ENCODE measurements at places on chromosomes 4 and X. TPM values are rescaled to one million over a fixed set of nuclear protein-coding genes. Genes with fewer than 3 reads are reported as not detected.

- no peak for DNase-seq
- no peaks in the 10 kb centered on the region for H3K36me3 ChIP-seq
- no peaks in the 10 kb centered on the region for H3K27me3 ChIP-seq
- no peak overlapping the region for H3K4me3 ChIP-seq
- H3K27ac ChIP-seq = no peak overlapping the region
Measured at GRCh38 chr4:185796176-185796575, 15.8 kb downstream of the SORBS2 start.

- H3K27ac ChIP-seq = no peak overlapping the region
- H3K36me3 ChIP-seq = no peaks in the 10 kb centered on the region
- no peaks in the 10 kb centered on the region for H3K27me3 ChIP-seq
- H3K4me3 ChIP-seq = no peak overlapping the region
Measured at GRCh38 chrX:118553042-118553710, 57.6 kb downstream of the DOCK11 start.

GRCh38 chrX:13212191-13212651 lies 107.6 kb downstream of the ATXN3L start:
- no peaks in the 10 kb centered on the region for H3K36me3 ChIP-seq
- no peaks in the 10 kb centered on the region for H3K4me1 ChIP-seq
- no peak for DNase-seq

DNA sequence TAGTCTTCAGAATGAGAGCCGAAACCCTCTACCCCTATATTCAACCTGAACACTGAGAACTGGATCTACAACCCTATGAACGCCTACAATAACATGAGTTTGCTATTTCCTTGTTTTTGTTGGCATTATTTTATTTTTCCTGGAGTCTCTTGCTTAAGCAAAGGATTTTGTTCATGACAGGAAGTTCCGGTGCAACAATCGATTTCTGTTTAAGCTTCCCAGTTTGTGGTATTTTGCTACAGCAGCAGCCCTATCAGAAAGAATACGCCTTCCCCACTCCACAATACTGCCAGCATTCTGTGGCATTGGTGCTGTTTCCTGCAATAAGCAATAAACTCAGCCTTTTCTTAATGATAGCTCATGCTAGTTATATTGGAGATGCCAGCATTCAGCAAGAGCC lies 60.9 kb downstream of the NPY5R start:
- no peaks in the 10 kb centered on the region for H3K27me3 ChIP-seq
- peaks cover 25% of the 10 kb centered on the region for H3K4me1 ChIP-seq
- H3K36me3 ChIP-seq = no peaks in the 10 kb centered on the region
- DNase-seq = no peak
- no peak overlapping the region for H3K4me3 ChIP-seq
- H3K27ac ChIP-seq = 0 out of 2 replicates have a peak overlapping the region, but pooled peaks have one; percentile 6

Gene UGT2B17
- total RNA-seq = not detected

Gene NKX3-2
- total RNA-seq = not detected

Gene TMEM271
- 0.62 TPM for total RNA-seq

DNA sequence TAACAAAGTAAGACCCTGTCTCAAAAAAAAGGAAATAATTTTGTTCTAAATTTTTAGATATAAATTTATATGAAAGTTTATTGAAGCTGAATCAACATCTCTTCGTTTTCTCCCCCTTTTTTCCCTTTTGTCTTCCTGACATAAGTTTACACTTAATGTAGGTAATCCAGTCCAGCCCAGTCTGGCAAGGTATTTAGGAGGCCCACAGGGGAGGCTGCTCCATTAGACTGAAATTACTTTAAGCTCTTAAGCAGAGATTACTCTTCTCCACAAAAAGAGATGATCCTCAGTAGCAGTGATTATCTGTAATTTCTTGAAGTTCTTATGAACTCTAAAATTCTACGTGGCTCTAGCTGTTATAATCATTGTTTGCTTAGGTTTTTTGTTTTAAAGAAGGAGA lies 46.0 kb downstream of the ANXA5 start:
- no peak for DNase-seq
- no peaks in the 10 kb centered on the region for H3K36me3 ChIP-seq
- no peak overlapping the region for H3K27ac ChIP-seq
- no peaks in the 10 kb centered on the region for H3K4me1 ChIP-seq

DNA sequence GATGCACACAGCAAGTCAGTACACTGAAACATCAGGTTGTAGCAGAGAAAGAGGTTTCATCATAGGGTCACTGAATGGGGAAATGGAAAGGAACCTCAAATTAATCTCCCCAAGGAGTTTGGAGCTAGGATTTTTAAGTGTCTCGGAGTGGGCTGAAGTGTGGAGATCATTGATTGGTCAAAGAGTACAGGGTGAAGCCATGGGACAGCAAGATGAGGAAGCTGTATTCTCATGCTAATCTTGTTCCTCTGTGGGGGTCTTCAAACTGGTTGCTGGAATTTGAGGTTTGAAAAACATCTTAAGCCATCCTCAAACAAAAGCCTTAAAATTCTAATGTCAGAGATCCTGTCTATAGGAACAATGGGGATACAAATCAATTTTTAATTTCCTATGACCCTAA lies 78.8 kb upstream of the TEX13A start:
- DNase-seq = peak; percentile 49
- peaks cover 17% of the 10 kb centered on the region for H3K4me1 ChIP-seq
- no peak overlapping the region for H3K4me3 ChIP-seq
- H3K27ac ChIP-seq = peak overlapping the region; percentile 68

DNA sequence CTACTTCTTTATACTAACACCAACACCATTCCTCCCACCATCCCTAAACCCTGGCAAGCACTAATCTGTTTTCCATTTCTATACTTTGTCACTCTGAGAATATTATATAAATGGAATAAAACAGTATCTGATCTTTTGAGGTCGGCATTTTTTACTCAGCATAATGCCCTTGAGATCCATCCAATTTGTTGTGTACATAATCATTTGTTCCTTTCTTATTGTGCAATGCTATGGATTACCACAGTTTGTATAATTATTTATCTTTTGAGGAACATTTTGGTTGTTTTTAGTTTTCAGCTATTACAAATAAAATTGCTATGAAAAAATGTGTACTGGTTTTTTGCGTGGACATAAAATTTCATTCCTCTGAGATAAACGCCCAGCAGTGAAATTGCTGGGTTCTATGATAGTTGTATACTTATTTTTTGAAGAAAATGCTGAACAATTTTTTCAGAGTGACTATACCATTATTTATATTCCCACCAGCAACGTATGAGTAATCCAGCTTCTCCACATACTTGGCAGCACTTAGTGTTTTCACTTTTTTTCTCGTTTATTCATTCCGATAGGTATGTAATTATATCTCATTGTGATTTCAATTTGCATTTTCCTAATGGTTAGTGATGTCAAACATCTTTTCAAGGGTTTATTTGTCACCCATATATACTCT lies 154.3 kb upstream of the DCAF8L1 start:
- H3K36me3 ChIP-seq = no peaks in the 10 kb centered on the region
- peaks cover 7% of the 10 kb centered on the region for H3K27me3 ChIP-seq
- no peak for DNase-seq
- no peaks in the 10 kb centered on the region for H3K4me1 ChIP-seq

Gene WDR17
- total RNA-seq = 4.3 TPM

DNA sequence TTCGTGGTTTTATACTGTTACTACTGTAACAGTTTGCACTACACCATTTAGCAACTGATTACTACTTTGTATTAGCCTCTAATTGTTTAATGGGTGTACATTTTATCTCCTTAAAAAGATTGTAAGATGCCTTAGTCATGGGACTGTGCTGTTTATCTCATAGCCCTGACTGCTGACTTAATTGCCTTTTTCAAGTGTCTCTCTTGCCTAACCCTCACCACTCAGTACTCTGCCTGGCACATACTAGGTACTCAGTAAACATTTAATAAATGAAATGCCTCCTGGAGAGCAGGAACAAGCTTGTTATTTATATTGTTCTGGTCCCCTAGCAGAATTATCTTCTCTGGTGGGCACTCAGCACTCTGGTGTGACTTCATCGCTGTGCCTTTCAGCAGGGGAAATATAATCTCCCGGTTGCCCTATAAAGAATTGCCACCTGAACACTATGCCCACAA lies 1.7 kb upstream of the STIM2 start:
- H3K27me3 ChIP-seq = peaks cover 20% of the 10 kb centered on the region
- H3K4me1 ChIP-seq = peaks cover 27% of the 10 kb centered on the region
- H3K36me3 ChIP-seq = no peaks in the 10 kb centered on the region

- no peaks in the 10 kb centered on the region for H3K4me1 ChIP-seq
- no peaks in the 10 kb centered on the region for H3K36me3 ChIP-seq
- no peak within 1 kb of the TSS for H3K27ac ChIP-seq
- peak within 1 kb of the TSS; percentile 61 for H3K4me3 ChIP-seq
- peak; percentile 80 for DNase-seq
Measured at GRCh38 chrX:103063918-103064434, at the start of gene BEX1. Gene BEX1 (minus strand): TSS chrX:103064171. CDS start chrX:103063274, 897 bp downstream.
